ENCODE measurements at places on chromosomes 2 and 18.

- DNase-seq = no peak
Measured at GRCh38 chr2:159710601-159711180, 1.6 kb upstream of the MARCHF7 start.

GRCh38 chr18:3840766-3841165 lies 390.8 kb downstream of the TGIF1 start:
- DNase-seq = no peak

DNA sequence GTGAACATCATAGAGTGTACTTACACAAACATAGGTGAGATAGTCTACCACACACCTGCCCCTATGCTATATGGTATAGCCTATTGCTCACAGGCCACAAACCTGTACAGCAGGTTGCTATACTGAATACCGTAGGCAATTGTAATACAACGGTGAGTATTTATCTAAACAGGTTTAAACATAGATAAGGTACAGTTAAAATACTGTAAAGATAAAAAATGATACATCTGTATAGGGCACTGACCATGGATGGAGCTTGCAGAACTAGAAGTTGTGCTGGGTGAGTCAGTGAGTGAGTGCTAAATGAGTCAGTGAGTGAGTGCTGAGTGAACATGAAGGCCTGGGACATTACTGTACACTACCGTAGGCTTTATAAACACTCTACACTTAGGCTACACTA lies 267.0 kb upstream of the HS6ST1 start:
- DNase-seq = no peak

- no peak for DNase-seq
Measured at GRCh38 chr2:238790126-238790832, 57.6 kb upstream of the TWIST2 start.

- no peak for DNase-seq
Measured at GRCh38 chr2:27705851-27706622, 42.3 kb downstream of the SLC4A1AP start.

DNA sequence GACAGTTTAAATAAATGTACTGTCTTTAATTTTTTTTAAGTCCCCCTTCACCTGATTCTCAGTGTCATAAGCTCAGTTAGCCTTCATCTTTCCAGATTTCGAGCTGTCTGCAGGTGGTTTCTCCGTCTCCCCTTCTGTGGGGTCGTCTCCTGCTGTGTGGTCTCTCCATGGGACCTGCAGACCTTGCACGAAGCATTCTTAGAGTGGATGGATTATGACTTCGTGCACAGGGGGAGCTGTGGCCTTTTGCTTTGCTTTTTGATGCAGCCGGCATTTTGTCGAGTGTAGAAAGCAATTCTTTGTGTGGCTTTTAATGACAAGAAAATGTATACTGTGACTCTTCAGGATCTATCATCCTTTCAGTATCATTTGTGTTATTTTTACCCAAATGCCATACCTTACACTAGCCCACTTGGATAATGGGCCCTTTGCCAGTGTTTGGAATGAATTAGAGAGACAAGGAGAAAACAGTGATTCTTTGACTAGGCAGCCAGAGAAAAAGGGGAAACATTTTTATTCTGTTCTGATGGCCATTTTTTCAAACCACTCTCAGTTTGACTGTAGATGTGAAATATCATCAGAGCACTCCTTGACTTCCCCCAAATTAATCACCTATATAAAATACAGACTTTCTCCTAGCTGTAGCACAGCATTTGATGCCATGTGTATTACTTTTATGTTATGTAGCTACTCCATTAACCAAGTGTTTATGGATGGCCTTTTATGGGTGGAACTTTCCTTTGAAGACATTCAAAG lies 54.3 kb downstream of the ITGA6 start:
- DNase-seq = peak; percentile 14

DNA sequence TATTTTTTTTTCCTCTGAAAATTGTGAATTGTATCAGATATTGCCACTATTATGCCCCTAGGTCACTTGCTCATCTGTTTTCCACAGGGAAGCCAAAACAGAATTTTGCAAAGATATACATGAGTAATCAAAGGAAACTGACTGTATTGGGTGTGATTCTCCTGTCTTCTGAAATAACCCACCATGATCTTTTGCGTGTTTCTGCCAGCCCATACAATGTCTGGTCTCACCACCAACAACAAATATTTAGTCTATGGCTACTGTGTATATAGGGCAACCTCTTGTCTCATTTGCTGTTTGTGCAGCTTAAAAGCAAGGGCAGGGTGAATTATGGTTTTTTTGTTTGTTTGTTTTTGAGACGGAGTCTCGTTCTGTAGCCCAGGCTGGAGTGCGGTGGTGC lies 26.5 kb downstream of the EPAS1 start:
- no peak for DNase-seq

DNA sequence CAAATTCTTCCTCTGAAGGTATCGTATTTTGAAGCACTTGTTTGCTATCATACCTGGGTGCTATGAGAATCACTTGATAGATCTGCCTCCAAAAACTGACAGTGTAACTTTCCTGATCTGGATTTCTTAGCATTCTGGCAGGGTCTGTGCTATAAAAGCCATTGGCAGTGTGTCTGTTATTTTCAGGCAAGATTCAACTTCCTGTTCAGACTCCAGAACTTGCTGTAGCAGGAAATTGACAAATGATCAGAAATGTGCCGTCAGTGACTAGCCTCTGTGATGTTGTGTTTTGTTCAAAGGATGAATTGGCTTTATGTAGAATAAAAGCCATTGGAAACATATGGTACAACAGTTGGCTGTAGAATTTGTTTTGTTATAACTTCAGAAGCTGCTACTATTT lies 273.3 kb downstream of the PTPRM start:
- DNase-seq = no peak

- no peak for DNase-seq
Measured at GRCh38 chr2:43031471-43032212, 194.8 kb downstream of the ZFP36L2 start.

DNA sequence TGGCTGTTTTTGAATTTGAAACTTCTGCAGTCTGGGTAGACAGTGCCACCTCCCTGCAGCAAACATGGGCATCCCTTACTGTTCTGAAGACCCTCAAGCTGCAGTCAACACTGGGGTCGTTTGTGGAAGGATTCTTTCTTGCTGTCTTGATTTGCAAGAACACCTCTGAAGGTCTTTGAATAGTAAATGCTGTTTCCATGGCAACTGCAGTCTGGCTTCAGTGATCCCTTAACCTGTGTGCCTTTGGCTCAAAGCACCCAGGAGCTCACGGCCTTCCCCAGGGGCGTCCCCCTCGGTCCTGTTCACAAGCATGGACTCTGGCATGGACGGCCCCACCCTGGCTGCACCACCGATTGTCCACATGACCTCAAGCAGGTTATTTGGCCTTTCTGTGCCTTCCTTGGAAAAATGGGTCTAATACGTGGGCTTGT lies 38.3 kb downstream of the LRRFIP1 start:
- DNase-seq = no peak

GRCh38 chr2:240205772-240206171 lies 65.3 kb upstream of the OTOS start:
- DNase-seq = no peak

DNA sequence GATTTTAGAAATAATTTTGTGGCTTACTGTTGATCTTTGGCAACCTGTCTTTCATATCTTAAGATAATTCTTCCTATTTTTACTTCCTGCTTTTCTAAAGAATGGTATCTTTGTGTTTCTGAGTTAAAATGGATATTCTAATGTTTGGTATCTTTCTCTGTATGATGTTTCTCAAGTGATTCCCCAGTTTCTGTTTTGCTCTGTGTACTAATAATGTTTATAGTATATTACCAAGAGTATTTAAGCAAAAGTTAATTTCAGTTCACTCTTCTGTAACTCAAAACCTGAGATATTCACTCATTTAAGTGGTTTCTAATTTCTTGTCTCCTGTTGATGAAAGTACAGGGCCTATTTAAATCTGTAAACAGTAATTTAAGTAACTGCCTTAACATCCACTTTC lies 58.3 kb downstream of the CCDC150 start:
- no peak for DNase-seq

- DNase-seq = no peak
Measured at GRCh38 chr2:207239754-207240494, 74.2 kb upstream of the KLF7 start.

GRCh38 chr18:6941996-6942395 lies 175.6 kb downstream of the LAMA1 start:
- DNase-seq = no peak

- DNase-seq = no peak
Measured at GRCh38 chr2:66433945-66434678, 813 bp upstream of the MEIS1 start.

DNA sequence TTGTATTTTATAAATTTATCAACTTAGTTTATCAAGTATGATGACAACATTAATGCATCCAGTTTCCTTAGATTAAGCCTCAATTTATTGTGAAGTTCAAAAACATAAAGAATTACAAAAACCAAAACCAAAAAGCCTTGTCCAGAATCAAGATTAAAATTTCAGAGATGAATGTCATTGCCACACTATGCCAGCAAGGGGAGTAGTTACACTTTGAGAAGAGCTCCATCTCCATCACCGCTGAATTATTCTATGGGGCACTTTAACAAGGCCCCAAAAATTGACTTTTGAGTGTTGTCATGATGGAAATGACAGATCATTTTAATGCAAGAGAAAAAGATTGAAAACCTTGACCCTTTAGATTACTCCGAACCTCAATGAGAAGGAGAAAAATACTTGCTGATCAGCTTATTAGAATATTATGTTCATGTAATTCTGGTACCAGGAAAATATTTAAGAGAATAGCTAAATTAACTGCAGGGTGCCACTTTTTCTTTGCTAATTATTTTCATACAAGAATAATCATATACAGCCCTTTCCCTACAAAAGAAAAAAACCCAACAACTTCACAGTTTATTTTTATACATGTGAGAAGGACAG lies 152.5 kb upstream of the AQP4 start:
- peak; percentile 50 for DNase-seq

DNA sequence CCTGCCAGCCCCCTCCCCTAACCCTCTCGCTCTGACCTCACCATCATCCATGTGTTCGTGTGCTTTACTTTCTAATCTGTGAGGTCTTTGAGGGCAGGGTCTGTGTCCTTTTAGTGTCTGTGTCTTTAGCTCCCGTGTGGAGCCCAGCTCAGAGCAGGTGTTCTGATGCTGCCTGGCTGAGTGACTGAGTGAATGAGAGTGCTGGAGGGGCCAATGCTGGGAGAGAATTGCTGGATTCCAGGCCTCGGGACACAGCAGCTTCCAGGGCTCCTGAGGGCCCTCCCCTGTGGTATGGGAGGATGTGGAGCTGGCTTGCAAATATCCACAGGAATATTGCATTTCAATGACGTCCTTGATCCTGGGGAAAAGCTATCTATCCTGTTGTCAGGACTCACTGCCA lies 160.6 kb downstream of the ANKRD30B start:
- no peak for DNase-seq

GRCh38 chr2:232361646-232362045 lies 16.9 kb upstream of the ALPP start:
- no peak for DNase-seq

DNA sequence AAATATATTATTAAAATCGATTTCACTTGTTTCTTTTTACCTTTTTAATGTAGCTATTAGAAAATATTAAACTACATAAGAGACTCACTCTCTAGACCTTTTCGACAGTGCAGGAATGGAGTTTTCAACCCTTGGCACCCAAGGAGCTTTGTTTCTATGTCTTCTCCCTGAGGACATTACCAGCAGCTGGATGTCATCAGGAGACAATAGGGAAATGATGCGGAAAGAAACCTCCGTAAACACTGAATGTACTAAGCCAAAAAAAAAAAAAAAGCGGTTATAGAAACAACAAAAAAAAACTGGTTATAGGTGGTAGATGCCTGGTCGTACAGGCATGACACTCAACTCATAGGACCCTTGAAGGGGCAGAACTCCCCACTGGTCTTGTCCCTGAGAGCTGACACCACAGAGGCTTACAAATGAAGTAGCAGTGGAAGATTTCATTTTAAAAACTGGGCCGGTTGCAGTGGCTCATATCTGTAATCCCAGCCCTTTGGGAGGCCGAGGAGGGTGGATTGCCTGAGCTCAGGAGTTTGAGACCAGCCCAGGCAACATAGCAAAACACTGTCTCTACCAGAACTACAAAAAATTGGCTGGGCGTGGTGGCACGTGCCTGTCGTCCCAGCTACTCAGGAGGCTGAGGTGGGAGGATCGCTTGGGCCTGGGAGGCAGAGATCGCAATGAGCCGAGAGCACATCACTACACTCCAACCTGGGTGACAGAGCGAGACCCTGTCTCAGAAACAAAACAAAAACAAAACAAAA lies 23.8 kb downstream of the THAP4 start:
- no peak for DNase-seq

DNA sequence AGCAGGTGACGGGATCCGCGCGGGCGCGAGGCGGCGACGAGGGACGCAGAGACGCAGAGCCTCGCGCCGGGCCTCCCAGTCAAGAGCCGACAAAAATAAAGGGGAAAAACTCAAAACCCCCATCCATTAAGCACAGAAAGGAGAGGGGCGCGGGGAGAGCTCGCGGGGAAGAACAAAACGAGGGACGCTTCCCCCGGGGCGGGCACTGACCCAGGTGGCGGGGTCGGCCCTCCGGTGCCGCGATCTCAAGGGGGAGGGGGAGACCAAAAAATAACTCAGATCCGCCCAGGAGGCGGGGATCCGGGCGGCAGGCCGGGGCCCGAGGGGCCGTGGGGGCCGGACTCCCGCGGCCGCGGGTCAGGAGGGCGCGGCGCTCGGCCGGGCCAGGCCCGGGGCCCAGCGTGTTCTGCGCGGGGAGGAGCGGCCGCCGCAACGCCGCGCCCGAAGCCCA lies 597 bp downstream of the RNF103 start:
- peak; percentile 33 for DNase-seq

DNA sequence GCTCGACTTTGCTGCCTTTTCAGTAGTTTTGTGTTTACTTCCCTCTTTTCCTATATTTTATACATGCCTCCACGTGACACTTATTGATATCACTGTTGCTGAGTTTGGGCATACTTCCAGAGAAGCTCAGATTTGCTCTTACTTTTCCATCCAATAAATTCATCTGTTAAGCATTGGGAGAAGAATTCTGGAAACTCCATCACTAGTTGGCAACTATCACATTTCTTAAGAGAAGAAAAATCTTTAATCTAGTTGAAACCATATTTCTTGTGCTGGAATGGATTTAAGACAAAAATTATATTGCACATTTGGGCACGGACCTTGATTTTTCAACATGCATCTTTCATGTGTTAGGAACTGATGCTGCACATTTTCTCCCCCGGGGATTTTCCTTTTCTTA lies 52.6 kb upstream of the CPO start:
- DNase-seq = no peak

DNA sequence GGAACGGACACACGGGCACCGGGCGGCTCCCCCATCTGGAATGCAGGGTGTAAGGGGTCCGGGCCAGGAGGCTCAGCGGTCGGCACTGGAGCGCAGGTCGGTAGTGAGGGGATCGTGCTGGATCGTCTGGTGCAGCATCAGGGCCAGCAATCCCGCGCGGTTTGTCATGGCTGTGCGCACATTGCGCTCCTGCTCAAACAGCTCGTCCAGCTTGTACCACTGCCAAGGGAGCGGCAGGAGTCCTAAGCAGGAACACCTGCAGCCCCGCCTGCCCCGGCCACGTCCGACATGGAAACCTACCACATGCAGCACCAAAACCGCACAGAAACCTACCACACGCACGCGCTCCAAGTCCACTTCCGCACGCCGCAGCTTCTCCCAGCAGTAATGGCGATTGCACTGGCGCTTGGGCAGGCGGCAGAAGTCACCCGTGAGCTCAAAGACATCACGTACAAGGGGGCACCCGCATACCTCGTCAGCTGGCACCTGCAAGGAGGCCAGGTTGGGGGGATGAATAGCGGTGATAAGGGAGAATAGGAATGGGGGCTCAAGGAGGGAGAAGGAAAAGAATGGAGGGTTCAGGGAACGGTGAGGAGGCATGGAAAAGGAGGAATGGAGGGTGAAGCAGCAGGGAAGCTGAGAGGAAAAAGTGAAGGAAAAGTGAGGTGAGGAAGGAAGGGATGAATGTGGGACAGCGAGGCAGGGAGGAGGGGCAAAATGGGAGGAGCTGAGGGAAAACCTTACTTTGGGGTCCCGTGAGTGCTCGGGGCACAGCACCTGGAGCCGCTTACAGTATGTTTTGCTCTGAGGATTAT lies 1.4 kb upstream of the MBD1 start:
- DNase-seq = no peak
